Mesothelial cell of epicardium (in vitro differentiated cells): ENCODE measurements at places on chromosomes 13 and 19.

GRCh38 chr19:10637894-10638293 lies 12.5 kb downstream of the SLC44A2 start:
- no peak for DNase-seq

- no peak for DNase-seq
Measured at GRCh38 chr19:39840492-39840891, 5.7 kb downstream of the FBL start.

DNA sequence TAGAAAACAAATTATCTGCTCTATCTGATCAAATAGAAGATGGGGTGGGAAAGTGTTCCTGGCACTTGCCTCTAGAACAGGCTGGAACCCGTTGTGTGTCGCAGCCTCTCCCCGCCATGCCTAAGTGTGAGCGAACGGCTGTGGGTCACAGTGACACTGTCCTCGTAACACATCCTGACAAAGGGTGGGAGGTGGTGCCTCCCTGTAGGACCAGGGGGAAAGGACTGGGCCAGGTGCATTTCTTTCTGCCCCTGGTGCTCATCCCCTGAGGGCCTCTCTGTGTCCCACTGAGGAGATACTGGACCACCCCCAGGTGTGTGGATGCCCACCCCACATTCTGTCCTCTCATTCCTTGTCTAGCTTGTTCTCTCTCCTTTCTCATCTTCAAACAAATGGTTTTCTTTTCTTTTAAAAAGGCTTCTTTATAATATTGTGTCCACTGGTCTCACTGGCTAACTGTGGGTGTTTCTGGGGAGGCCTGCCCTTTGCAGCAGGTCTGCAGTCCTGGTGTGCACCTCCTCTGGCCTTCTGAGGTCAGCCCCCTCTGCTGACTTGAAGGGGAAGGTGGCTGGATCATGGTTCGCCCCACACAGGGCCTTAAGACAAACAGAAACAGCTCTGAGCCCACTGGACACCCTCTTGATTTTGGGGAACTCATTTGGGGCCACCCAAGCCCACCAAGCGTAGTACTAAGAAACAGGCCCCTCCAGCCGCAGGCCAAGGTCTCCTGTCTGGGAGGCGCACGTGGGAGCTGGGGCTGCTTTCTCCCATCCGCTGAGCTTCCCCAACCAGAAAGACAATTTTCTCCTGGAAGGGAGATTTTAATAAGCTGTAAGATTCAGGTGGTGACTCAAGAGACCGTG lies 152.5 kb upstream of the SOX1 start:
- peak; percentile 17 for DNase-seq

GRCh38 chr13:80901111-80901510 lies 560.2 kb upstream of the SPRY2 start:
- no peak for DNase-seq

GRCh38 chr13:26425443-26426358 lies 131.8 kb upstream of the WASF3 start:
- no peak for DNase-seq

GRCh38 chr13:19957320-19958154 lies 990 bp upstream of the ZMYM2 start:
- DNase-seq = peak; percentile 60

GRCh38 chr19:22807061-22807835 lies 23.3 kb upstream of the ZNF99 start:
- no peak for DNase-seq

DNA sequence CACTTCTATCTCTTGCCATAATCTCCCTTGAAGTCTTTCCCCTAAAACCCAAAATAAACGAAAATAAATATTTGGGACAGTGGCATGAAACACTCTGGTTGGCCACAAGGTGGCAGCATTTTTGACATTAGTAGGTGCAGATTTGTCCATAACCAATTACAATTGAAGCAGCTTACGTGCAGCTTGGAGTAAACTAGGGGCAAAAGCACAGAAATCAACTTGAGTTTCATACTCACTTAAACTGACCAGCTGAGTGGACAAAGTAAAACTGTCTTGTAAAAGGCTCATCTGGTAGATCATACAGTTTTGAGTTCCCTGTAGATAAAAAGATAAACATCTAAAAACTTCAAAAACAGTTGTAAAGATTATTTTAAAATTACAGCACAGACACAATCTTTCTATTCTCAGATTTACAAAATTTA lies 18.8 kb downstream of the PDCD5 start:
- DNase-seq = no peak

GRCh38 chr19:58001895-58002369 lies 688 bp downstream of the ZNF606 start:
- no peak for DNase-seq

DNA sequence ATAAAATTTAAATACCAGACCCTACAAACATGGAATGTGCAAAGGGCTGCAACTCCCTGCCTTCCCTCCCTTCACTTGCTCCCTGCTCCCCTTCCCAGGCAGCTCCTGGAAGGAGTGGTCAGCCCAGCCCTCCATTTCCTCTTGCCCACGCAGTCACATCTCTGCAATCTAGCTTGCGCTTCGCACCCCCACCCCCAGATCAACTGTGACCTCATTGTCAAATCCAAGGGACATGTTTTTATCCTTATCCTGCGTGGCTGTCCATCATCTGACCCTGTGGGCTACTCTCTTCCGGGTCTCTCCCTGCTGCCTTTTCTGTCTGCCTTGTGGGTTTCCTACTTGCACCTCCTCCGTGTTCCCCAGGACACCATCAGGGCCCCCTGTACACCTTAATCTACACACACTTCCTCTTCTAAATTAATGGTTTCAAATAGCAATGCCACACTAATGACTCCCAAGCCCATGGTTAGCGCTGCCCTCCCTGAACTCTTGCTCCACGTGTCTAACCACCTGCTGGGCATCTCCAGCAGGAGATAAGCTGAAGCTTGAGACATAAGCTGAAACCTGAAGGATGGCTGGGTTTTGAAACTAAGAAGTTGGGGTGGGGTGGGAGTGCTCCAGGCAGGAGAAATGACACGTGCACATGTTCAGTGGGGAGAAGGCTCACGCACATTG lies 118.3 kb downstream of the USP12 start:
- no peak for DNase-seq

DNA sequence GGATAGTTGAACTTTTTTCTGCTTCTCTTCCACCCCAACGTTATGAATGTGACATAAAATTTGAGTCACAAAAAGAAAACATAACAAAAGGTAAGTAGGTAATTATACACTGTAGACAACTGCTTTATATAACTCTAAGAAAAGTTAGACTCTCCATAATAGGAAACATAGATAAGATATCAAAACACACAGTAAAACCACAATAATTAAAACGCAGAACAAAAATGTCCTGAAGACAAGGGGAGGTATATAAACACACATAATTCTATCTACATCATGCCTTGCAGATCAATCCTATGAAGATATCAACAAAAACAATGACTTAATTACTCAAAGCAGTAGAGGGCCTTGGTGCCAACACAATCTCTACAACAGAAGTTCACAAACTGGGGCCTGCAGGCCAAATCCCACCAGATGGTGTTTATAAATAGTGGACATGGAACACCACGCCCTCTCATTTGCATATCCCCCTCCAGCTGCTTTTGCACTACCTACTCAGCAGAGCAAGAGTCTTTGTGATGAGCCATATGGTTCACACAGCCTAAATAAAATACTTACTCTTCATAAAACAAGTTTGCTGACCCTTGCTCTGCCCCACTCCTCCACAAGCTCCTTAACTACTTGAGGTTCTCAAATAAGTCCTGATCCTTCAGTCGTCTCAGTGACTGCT lies 254.7 kb downstream of the KLF12 start:
- no peak for DNase-seq

DNA sequence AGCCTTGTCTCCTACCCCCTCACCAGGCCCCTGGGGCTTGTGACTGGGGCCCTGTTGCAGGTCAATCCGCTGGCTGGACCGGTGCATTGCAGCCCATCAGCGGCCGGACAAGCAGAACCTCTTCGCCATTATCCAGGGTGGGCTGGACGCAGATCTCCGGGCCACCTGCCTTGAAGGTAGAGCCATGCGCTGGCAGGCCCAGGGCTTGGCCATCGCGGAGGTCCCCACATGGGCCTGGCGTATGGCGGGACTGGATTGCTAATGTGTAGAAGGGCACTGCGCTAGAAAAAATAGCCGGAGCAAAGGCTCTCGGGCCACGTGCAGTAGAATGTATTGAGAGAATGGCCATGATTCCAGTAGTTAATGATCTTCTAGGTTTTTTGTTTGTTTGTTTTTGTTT lies 6.2 kb downstream of the QTRT1 start:
- DNase-seq = no peak

- no peak for DNase-seq
Measured at GRCh38 chr13:100100115-100100879, 11.4 kb downstream of the PCCA start.

DNA sequence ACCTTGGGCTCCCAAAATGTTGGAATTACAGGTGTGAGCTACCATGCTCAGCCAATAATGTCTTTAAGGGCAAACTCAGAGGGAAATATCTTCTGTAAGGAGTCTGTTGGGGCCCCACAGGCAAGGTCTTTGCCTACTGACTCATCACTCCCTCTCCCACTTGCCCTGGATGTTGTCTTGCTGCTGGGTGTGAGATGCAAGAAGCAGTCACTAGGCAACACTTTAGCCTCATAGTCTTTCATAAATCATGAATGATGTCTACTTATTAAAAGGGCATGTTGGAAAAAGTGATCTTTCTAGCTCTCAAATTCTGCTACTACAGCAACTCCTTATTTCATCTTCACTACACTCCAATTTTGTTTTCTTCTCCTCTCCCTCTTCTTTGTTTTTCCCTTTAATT lies 34.6 kb upstream of the SLC10A2 start:
- no peak for DNase-seq

DNA sequence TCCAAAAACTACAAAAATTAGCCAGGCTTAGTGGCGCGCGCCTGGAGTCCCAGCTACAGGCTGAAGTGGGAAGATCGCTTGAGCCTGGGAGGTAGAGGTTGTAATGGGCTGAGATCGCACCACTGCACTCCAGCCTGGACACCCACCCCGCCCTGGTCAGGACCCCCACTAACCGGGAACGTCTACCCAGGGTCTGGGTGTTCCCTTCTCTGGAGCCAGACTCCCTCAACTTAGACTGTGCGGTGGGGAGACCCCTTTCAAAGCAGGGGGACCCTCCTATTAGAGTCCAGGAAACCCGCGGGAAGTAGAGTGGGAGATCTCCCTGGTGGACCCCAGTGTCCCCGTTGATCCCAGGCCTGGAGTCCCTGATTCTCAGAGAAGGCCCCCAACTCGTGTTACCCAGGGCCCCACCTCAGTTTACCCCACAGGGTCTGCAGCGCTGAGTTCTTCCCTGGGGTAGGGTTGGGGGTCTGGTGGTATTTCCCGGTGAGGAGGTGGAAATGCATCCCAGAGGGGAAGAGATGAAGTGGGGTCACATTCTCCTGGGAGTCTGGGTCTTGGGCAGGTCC lies 6.1 kb upstream of the ARRDC2 start:
- DNase-seq = no peak

GRCh38 chr13:23763318-23763717 lies 125.9 kb downstream of the MIPEP start:
- DNase-seq = no peak
